ENCODE measurements at places on chromosomes 6 and 20.
A peak's percentile ranks its signal among the peaks of the same experiment; 100 is the strongest.

- no peak for DNase-seq
Observed at GRCh38 chr6:10582774-10583508, 61.8 kb downstream of the GCNT2 start.

DNA sequence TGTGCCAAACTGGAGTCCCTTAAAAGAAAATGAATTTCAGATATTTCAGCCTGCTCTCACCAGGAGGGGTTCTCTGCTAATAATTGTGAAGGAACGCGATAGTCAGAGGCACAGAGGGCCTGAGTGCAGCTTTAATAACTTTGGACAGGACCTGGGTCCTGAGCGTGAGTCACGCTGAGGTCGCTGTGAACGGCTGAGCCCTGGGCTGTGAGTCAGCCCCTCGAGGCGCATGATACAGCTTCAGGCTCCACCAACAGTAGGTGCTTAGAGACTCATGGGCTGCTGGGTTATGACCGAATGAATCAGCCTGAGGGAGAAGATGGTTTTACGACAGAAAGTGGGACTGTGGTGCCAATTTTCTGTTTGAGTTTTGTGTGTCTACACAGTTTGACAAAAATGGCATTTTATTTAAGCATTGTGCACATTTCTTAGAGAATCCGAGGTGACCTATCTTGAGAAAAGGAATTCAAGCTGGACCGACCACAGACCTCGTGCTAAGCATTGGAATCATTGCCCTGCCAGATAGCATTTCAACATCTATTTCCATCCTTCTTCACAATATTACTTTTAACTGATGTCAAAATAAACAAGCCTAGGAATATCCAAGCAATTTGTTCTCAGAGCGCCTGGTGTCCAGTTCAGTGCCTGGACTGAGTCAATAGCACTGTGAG, 183.0 kb downstream of the THBS2 start:
- DNase-seq: no peak

- peak; percentile 92 for DNase-seq
Observed at GRCh38 chr20:25057234-25058050, 497 bp downstream of the ACSS1 start.

DNA sequence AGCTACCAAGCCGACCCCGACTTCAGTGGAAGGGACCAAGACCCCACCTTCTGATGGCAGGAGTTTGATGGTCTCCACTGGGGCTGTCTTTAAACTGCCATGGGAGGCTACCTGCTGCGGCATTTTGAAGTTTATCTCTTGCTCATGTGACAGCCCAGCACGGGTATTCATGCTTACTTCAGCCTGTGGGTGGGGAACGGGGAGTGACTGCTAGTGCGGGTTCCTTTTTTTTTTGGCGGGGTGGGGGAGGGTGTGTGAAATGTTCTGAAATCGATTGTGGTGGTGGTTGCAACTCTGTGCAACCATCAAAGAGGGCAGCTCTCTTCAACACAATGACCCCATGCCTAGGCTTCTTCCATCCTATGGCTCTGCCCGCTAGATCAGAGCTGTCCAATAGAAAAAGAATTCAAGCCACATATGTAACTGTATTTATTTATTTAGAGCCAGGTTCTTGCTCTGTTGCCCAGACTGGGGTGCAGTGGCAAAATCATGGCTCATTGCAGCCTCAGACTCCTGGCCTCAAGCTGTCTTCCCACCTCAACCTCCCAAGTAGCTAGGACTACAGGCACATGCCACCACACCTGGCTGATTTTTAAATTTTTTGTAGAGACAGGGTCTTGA, 53.7 kb downstream of the PPP1R16B start:
- peak; percentile 74 for DNase-seq

DNA sequence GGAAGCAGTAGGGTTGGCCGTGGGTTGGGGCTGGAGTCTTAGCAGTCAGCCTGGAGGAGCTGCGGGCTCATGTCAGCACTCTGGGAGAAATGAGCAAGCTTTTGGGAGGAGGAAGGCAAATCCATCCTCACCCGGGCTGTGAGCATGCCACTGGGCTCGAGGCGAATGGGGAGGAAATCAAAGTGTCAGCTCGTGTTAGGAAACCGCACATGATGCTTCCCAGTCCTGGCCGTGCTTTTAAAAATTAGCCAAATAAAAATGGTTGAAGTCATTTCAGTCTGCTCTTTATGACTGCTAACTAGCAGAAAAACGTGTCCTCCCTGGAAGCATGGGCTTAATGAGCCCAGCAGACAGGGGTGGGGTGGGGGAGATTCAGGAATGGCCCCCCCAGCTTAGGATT, 98.1 kb downstream of the NFATC2 start:
- DNase-seq: no peak

- no peak for DNase-seq
Observed at GRCh38 chr6:53834132-53834531, 39.3 kb downstream of the LRRC1 start.

- peak; percentile 49 for DNase-seq
Observed at GRCh38 chr6:158056355-158056754, 74.7 kb downstream of the SYNJ2 start.

GRCh38 chr6:42045538-42046460, 4.5 kb upstream of the TAF8 start:
- DNase-seq: peak; percentile 91

- no peak for DNase-seq
Observed at GRCh38 chr6:75483136-75483952, 10.3 kb downstream of the FILIP1 start.

- no peak for DNase-seq
Observed at GRCh38 chr6:163577404-163577803, 162.9 kb downstream of the QKI start.

GRCh38 chr6:11230158-11231107, 2.0 kb downstream of the NEDD9 start:
- no peak for DNase-seq

GRCh38 chr6:95133578-95133977, 443.8 kb upstream of the MANEA start:
- no peak for DNase-seq

DNA sequence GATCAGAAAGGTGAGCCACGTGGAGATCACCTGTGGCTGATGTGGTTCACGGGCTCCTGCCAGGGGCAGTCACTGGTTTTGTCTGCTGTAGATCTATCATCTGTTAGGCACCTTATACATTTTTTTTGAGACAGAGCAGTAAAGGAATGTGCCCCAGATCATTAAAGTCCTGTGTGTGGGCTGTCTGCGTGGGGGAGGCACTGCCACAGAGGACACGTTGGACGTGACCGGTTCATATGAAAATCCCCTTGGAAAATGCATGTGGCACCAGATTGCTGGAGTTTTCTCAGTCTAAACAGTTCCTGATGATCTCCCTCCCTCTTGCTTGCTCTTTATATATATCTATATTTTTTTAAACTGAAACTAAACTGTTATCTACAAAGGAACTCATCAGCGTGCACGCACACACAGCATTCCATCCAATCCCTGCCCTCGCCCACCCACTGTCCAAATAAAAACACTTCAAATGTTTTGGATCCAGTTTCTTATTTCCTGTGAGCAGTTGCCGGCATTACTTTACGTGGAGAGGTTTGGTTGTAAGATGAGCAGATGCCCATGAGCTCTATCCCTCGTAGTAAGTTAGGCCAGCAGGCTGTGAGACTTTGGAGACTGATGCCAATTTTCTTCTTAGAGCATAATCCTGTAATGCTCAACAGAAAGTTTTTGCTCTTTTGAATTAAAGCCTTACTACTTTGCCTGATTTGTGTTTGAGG, 161.6 kb upstream of the EXOC2 start:
- no peak for DNase-seq

DNA sequence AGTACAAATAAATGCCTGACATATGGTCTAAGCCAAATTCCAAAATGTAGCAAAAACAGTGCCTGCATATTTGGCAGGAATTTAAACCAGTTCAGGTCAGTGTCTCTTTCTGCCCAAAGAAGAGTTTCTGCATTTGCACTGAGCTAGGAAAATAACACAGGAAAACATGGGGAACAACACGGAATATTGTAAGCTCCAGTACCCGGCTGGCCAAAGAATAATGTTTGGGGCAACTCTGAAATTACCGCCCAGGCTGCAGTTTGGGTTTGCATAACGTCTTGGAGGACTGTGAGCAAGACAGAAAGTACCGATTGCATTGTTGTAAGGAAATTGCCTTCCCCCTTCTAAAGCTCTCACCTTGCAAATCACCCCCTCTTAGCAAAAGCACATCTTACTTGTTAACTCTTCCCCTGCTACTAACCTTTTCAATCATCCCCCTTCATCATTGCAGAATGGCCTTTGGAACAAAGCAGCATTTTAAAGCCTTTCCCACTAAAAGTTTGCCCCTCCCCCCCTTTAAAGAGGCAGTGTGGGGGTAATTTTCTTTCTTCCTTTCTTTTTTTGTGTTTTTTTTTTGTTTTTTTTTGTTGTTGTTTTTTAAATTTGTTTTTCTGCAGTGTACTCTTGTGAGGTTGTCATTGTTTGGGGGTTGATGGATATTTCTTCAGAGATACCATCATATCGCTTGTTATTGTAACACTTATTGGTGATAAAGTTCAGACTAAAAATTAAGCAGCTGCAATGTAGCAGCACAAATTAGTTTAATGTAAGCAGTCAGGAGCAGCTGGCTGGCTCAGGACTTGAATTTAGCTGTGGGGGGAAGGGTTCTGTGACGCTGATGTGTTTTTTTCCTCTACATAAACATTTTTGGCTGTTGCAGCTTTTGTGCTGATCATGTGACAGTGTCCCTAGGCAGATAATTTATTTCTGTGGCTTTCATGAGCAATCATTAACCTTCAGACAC, 100.0 kb upstream of the CITED2 start:
- DNase-seq: no peak

DNA sequence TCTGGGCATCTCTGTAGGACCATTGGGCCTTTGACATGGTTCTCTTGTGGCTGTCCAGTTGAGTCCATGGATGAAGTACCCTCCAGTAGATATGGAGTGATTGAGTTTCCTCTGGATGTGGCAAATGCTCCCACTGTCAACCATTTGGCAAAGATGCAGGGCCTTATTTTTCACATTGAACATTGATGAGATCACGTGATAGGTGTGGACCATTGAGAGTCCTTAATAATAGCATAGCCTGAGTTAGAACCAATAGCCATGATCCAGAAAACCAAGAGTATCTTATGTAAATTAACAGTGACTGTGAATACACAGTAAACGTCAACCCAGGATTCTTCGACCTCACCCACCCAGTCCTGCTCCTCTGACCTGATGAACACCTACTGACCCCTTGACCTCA, 3.0 kb upstream of the PERP start:
- no peak for DNase-seq

DNA sequence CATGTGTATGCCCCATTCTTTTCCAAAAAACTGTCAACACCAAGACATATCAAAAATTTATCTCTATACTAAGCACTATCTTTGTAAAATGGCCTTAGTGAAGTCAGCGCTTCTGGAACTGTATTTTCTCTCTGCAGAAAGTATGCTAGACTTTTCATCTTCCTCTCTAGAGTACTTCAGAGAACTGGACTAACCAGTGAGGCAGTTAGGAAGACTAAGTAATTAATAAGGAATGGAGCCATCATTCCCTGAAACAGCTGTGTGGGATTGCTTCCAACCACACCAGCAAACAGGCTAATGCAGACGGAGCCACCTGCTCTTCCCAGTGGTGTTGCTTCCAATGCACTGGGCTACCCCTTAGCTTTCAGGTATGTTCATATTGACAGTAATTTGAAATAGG, 169.1 kb upstream of the FUT9 start:
- DNase-seq: no peak

DNA sequence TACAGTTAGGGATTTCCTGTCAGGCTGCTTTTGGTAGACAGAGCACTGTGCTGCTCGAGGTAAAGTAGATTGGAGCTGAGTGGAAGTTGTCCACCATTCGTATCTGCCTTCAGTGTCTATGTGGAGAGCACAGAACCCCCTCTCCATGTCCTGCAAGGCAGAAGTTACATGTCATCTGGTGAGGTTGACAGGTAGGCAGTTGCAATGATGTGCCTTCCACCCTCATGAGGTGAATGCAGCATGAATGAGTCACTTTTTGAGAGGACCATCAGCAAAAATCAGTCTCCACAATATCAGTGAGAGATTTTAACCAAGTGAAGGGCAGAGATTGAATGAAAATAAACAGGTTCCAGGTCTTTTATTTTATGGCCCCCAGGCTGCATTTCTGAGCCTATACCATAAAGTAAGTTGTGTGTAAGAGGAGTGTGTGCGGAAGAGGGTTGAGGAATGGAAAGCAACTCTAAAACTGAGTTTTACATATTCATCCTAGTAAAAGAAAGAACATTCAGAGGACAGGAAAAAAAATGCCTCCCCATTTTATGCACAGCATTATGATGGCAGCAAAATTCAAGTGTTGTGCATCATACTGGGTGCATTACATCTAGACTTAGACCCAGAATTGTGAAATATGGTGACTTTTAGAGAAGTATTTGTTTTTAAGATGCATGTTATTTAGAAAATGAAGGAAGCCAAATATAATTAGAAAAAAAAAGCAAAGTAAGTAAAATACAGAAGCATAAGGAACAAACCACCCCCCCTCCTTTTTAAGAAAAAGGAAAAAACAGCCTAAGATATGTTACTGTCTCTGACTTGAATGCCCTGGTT, 15.8 kb downstream of the TRAPPC3L start:
- DNase-seq: no peak

- DNase-seq: no peak
Observed at GRCh38 chr6:57013521-57013926, 33.0 kb upstream of the KIAA1586 start.

DNA sequence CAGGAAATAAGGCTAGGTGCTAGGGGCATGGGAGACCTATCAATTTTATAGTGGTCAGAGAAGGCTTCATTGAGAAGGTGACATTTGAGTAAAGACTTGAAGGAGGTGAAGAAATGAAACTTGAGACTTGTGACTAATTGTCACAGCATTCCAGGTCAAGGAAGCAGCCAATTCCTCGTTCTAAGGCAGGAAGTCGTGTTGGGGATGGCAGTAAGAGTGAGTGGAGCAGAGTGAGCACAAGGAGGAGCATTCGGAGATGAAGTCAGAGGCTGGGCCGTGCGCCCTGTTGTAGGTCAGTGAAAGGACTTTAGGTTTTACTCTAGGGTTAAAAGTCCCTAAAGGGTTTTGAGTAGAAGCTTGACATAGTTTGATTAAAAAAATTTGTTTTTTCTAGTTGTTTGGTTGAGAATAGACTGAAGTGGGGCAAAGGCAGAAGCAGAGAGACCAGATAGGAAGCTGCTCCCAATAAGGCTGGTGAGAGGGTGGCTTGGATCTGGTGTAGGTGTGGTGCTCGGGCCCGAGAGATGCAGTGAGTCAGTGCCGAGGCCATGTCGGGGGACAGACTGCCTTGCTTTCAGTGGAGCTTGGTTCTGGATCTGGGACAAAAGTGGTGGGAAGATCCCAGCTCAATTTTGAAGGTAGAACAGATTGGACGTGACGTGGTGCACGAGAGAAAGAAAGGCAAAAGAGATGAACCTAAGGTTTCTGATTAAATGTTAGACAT, 2.6 kb upstream of the RSPH3 start:
- DNase-seq: no peak
